Activated T-cell treated with anti-CD3 and anti-CD28 coated beads, Interleukin-2, amount 50 U/mL, for 72 hours (primary cell): ENCODE measurements at places on chromosomes 2 and 18.

DNA sequence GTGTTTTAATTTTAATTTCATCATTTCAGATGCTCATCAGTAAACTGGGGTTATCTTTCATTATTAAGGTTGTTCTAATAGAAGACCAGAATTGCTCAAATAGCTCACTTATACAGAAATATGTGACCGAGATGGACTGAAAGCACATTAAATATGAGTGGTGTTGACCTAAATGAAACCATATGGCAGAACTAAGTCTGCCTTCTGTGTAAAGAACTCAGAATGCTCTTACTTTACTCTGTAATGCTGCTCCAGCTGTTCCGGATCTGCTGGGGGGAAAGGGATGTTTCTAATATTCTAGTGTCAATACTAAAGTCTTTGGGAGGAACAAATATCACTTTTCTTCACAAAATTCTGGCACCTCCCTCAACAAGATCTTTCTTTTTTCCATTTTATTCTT is 131.0 kb downstream of the DPP4 start:
- DNase-seq = no peak

GRCh38 chr2:219689676-219690628 is 62.5 kb downstream of the SLC4A3 start:
- peak; percentile 57 for DNase-seq

- no peak for DNase-seq
Measured at GRCh38 chr2:72142570-72143440, 4.9 kb downstream of the CYP26B1 start.

- DNase-seq = no peak
Measured at GRCh38 chr2:31402388-31402787, 12.2 kb downstream of the XDH start.

DNA sequence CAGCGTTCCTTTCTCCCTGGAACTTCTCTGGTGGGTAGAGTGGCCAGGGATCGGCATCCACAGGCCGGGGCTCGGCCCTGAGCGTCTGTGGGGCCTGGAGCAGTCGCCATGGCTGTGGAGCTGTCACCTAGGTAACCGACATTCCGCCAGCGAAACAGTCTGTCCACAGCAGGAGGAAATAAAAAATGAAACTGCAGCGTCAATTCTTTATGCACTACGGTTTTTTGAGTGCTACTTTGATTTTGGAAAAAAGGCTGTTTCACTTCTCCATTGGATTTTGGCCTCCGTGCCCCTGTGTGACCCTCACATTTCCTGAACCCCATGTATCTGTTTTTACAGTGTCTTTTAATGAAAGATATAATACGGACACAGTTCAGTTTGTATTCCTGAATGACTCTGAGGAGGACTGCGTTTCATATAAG is 163.4 kb downstream of the LDLRAD4 start:
- DNase-seq = peak; percentile 27

- DNase-seq = no peak
Measured at GRCh38 chr2:96703021-96703751, 36.7 kb downstream of the LMAN2L start.

DNA sequence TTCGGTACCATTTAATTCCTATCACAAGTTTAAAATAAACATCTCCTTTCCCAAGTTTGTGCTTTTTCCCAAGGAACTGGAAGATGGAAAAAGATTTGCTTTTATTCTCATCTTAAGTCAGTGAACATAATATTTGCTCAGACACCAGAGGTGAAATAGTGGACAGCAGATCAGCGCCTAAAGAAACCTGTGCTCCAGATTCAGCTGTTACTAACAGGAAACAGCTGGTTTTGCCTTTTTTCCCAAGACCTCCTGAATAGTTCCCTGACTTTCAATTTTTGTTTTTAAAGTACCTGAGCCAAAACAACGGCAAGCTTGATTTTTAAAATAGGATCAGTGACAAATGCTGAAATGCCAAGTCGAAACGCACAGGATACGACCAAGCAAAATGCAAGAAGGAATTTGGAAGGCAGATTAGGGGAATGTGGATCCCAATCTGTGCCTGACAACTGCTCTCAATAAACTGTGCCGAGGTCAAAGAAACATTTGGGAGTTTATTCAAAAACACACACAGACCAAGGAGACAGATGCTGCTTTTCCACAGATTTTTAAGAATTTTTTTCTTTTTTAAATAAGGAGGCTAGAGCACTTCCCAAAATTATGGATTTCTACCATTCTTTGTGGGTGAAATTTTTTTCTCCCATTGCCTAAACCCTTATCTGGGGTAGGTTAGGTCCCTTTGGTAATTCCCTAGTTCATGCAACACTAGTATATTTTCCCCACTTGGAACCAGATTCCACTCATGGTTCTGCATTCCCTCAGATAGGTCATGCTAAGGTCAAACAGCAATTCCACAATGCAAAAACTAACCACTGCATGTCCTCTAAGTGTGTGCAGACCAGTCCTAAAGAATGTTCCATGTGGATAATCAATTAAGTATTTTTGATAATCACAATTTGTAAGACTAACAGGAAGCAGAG is 121.5 kb upstream of the PDE1A start:
- DNase-seq = no peak

DNA sequence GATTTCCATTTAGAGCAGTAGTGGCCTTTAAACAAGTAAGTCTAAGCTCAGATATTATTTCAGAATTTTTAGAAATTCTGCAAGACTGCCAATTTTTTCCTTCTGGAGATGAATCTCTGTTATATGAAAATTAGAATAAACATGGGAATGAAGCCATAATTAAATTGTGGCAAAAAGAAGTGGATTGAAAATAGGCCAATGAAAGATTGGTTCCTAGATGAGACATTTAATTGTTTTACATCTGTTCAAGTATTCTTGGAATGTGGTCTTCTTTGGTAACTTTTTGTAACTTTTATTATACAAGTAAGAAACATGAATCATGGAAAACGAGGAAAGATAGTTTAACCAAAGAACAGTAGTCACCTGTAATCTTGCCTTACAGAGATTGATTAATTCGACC is 10.3 kb downstream of the CAD start:
- no peak for DNase-seq

DNA sequence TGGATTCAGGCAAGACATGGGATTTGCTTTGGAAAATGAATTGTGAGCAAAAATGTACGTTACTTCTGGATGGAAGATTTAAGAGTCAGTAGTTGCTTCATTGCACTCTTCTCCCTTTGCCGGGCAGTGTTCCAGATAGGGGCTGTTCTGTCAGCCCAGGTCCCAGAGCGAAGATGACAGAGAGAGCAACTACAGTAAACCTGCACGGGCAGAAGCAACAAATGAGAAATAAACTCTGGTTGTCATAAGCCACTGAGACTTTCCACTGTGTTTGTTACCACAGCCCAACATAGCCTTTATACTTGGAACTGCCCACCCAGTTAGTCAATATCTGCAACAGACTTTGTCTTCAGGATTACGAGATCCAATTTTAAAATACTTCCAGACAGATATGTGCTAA is 83.3 kb downstream of the CACNB4 start:
- DNase-seq = no peak

GRCh38 chr2:181129364-181130056 is 149.1 kb downstream of the UBE2E3 start:
- DNase-seq = no peak

DNA sequence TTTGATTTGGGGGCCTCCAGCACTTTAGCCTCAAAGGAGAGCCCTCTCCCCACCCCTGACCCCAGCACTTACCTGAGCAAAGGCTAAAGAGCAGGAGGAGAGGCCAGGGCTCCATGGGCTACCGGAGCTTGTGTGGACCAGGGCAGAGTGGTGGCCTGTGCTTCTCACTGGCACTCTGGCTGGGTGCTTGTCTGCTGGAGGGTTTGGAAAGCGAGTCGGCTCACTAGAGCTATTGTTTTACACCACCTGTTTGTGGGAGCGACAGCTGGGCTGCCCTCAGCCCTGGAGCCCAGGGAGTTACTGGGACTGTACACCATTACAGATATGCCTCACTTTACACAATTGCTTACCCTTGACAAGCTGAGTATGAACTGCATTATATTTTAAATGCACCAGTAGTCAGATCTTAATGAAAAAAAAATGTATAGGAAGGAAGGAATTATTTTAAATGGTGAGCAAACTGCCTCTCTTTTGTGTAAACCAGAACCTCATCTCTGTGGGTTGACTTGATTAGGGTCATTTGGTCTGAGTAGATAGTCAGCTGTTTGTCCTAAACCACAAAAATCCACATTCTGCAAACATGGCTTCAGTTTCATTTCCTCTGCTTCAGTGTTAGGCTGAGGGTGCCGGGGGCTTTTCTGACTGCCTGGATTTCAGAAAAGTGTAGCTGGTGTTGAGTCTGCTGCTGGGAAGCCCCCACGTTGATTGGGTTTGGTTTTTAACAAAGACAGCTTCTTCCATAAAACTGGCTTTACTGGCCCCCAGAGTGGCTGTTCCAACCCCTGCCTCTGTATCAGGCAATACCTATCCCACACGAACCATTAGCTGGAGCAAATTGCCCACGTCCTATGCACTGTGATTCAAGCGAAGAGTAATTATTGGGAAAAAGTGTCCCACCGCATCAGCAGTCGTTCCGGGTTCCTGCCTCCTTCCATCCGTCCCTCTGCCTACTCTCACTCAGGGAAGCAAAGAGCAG is at the start of gene CHRNA1:
Gene CHRNA1 (minus strand): TSS at position 193 of the 976 bp plus-strand sequence. CDS start 78 bp downstream, at position 115.
- no peak for DNase-seq

- no peak for DNase-seq
Measured at GRCh38 chr18:79580498-79581171, 99.0 kb upstream of the CTDP1 start.

DNA sequence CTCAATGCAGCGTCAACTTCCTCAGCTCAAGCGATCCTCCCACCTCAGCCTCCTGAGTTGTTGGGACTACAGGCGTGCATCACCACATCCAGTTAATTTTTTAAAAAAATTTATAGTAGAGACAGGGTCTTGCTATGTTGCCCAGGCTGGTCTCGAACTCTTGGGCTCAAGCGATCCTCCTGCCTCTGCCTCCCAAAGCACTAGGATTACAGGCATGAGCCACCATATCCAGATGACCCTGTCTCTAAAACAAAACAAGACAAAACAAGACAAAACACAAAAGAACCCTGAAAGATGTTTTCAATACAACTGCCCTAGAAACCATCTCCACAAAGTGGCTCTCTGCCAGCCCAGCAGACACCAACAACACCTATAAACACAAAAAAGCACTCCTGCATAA is 31.4 kb downstream of the ANKRD29 start:
- DNase-seq = no peak

DNA sequence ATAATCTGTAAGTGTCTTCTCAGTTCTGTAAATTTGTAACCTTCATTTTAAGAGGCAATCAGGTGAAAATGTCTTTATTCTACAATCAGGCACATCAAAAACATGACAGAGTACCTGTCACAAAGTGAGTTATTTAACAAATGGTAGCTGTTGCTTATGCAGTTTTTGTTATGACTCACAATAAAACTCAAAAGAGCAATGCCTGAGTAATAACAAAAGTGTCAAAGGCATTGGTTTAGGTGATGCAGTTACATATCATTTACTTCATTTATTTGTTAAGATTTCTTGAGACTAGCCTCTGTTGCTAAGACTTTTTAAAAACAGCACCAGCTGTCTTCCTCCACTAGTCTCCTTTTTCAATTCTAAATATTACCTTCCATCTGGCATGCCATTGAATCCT is 177.8 kb downstream of the KIAA1328 start:
- no peak for DNase-seq

DNA sequence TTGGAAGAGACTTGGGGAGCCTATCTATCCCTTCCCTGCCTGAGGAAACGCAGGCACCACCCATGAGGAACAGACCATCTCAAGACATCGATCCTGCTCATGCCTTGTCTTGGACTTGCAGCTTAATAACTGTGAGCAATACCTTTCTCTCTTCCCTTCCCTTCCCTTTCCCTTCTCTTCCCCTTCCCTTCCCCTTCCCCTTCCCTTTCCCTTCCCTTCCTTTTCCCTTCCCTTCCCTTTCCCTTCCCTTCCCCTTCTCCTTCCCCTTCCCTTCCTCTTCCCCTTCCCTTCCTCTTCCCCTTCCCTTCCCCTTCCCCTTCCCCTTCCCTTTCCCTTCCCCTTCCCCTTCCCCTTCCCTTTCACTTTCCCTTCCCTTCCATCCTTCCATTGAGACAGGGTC is 650.7 kb upstream of the SOX11 start:
- no peak for DNase-seq

DNA sequence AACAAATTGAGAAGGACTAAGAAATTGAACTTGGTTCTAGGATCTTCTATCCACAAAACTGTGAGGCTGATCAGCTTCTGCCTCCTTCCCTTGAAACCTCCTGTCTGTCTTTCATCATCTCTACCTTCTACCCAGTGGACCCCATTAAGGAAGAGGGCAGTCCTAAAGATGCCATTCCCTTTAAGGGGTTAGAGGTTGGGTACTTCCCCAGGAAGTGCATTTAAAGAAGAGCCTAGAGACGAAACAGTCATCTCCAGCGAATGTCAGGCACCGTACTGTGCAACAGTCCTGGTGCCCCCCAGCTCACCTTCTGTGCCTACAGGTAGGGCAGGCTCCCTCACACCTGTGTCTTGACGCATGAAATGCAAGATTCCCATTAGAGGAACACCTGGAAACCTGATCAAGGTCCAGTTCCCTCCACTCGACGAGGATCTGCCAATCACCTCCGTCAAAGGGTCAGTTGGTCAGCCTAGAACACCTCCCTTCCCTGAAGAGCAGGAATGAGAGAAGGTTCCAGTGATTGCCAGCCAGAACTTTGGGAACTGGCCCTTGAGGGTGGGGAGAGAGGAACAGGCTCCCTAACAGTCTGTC is 20.9 kb downstream of the LOXHD1 start:
- DNase-seq = no peak

GRCh38 chr2:96131813-96132745 is 6.2 kb downstream of the ASTL start:
- DNase-seq = no peak

DNA sequence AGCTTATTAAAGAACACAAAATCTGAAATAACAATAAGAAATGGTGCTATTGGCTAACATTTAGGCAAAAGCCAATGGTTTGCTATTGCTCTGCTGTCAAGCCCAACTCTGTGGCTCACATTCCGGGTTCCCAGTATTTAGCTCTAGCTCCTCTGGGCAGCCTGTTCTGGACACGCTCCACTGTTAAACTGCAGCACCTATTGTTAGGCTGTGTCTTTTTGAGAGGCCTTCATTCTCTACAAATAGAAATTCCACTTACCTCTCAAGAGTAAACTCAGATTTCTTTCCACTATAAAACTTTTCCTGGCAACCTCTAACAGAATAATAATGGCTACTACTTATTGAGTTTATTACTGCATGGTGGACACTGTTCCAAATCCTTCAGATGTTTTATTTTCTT is 3.7 kb upstream of the KLHL14 start:
- no peak for DNase-seq

DNA sequence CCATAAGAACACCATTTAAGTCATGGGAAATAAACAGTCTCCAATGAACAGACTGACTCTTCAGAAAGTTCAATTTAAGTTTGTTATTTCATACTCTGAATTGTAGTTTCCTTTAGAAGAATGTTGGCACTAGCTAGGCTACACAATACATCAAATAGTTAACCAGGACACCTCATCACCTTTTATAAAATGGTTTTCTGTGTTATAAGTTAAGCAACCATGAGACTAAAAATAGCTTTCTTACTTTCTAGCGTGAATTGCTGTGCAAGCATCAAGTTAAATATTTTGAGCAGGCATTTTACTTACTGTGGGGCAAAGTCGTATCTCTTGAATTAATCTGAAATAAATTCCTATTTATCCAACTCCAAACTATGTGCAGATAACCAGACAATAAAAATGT is 1092.6 kb upstream of the SLC39A10 start:
- no peak for DNase-seq

GRCh38 chr2:204453730-204454167 is 91.5 kb upstream of the PARD3B start:
- DNase-seq = no peak
